ENCODE measurements at places on chromosomes 7 and 10.

DNA sequence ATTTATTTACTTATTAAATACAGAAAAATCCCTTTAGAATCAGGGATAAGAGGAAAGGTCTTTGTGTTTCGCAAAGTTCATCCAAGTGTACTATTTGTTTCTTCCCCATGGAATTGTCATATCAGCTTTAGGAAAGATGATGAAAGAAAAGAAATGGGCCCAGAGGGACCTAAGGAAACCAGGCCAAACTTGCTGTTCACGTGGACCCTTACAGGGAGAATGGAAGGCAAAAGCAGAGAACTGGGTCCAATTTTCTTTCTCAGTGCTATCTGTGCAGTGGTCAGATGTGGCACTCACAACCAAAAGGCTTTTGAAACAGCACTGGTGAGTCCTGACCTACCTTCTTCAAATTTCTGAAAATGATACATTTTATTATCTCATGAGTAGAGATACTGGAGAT is 53.6 kb upstream of the FAM133B start:
- no peak for DNase-seq

GRCh38 chr7:140192176-140192575 is 15.4 kb upstream of the KDM7A start:
- DNase-seq, result no peak

DNA sequence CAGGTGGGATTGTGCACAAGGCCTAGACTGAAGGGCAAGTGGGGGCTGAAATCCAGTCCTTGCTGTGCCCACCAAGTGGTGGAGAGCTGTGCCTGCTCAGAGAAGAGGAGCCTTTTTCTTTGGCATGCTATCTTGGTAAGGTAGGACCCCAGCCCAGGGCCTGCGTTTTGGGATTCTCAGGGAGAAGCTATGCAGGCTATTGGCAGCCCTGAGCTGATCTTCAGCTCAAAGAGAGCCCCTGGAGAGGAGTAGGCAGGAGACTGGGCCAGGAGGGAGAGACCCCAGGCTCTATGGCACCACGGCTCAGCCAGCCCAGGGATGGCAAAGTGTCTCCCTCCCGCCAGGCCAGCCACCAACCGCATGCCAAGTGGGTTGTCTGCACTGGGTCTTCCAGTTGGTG is 119.2 kb upstream of the PCBD1 start:
- no peak for DNase-seq

- no peak for DNase-seq
Observed at GRCh38 chr10:79178614-79179163, 109.9 kb downstream of the ZMIZ1 start.

- DNase-seq, result no peak
Observed at GRCh38 chr7:149194799-149195179, 557 bp upstream of the ZNF282 start.

DNA sequence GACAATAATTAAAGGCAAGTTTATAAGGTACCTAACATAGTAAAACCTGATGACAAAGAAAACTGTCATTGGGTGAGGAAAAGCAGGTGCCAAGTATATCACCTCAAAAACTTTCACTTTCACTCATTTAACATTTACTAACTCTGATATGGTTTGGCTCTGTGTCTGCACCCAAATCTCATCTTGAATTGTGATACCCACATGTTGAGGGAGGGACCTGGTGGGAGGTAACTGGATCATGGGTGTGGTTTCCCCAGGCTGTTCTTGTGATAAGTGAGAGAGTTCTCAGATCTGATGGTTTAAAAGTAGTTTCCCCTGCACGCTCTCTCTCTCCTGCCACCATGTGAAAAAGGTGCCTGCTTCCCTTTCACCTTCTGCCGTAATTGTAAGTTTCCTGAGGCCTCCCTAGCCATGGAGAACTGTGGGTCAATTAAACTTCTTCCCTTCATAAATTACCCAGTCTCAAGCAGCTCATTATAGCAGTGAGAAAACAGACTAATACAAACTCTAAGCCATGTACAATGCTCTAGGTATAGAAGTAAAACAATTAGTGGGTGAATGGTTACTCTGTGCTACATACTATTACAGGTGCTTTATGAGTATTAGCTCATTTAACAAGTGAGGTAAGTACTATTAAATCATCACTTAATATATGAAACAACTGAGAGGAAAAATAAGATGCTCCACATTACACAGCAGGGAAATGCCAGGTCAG is 199.0 kb downstream of the CHCHD3 start:
- peak; percentile 63 for DNase-seq

All from activated CD4-positive, alpha-beta T cell treated with anti-CD3 and anti-CD28 coated beads for 36 hours (primary cell).